Tibial artery (tissue), 4 donors: ENCODE measurements at places on chromosomes 4 and X.
A peak's percentile ranks its signal among the peaks of the same experiment; 100 is the strongest.

DNA sequence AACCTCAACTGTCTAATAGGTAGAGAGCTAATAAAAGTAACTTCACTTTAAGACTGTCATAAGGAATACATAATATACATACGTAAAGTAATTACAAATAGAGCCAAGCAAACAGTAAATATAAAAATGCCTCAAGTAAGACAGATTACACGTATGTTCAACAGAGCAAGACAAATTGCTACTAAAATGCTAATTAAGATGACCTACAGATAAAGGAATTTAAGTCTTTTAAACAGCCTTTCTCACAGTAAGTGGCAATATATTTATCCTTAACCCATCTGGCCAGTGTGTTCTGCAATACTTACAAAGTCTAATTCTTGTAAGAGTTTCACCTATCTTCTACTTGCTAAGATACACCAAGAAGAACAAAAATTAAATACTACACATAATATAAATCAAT lies 12.7 kb downstream of the G3BP2 start:
- DNase-seq: no peak

- no peak for DNase-seq
Observed at GRCh38 chrX:44147130-44147529, 173.9 kb upstream of the NDP start.

DNA sequence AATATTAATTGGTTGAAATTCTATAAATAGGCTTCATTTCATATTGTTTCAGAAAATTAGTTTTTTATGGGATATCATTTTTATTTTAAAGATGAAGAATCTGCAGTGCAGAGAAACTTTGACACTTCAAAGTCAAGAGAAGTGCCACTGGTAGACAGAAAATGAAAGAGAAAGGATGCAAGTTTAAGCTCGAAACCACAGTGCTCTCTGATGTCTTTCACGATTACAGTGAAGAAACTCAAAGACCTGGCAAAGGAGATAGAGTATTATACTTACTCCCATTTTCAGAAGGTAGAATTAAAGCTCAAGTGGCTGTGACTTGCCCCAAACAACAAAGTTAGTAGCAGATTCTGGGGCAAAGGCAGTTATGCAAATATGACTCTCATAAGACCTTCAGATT lies 745.4 kb downstream of the TECRL start:
- no peak for DNase-seq

GRCh38 chrX:151754047-151754429 lies 19.5 kb downstream of the CNGA2 start:
- no peak for DNase-seq

GRCh38 chr4:56289934-56290333 lies 97.4 kb downstream of the AASDH start:
- no peak for DNase-seq

DNA sequence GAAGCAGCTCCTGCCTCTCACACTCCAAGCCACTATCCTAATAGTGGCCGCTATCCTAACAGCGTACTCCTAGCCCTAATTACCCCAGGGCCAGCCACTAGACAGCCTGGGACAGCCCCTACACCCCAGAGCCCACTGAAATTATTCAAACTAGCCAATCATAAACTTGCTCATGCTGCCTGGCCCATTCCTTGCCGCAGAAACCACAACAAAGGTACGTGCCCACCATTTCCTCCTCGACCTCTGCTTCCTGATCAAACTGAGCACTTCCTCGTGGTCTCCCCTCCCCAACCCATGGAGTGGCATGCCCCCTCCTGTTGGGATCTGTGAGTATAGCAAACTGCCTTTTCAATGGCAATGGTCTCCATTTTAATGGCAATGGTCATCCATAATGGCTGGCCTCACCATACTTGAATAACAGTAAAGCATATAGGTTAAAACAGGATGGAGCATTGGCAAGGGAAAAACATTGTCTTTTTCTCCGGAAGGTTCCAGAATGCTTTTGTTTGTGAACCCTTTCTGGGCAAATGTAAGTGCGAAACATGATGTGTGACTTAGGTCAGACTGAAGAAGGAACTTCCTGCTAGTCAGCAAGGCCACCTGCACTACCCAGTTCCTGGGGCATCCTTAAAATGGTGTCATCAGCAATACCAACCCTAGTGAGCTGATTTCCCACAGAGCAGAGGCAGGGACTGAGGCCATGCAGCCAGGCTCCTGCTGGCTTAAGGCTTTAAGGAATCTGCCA lies 107.1 kb upstream of the ATP6AP2 start:
- DNase-seq: no peak

DNA sequence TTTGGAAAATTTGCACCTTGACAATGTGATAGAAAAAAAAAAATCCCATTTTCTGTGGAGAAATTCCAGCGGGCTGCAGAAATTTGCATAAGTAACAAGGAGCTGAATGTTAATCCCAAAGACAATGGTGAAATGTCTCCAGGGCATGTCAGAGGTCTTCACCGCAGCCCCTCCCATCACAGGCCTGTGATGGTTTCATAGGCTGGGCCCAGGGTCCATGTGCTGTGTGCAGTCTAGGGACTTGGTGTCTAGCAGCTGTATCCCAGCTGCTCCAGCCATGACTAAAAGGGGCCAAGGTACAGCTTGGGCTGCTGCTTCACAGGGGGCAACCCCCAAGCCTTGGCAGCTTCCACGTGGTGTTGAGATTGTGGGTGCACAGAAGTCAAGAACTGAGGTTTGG lies 85.2 kb downstream of the ADGRA3 start:
- DNase-seq: no peak

- DNase-seq: no peak
Observed at GRCh38 chrX:107826238-107827029, 768 bp downstream of the MID2 start.

- no peak for DNase-seq
Observed at GRCh38 chr4:174207367-174207766, 76.1 kb downstream of the FBXO8 start.

- DNase-seq: no peak
Observed at GRCh38 chr4:53711926-53712325, 120.6 kb upstream of the LNX1 start.

DNA sequence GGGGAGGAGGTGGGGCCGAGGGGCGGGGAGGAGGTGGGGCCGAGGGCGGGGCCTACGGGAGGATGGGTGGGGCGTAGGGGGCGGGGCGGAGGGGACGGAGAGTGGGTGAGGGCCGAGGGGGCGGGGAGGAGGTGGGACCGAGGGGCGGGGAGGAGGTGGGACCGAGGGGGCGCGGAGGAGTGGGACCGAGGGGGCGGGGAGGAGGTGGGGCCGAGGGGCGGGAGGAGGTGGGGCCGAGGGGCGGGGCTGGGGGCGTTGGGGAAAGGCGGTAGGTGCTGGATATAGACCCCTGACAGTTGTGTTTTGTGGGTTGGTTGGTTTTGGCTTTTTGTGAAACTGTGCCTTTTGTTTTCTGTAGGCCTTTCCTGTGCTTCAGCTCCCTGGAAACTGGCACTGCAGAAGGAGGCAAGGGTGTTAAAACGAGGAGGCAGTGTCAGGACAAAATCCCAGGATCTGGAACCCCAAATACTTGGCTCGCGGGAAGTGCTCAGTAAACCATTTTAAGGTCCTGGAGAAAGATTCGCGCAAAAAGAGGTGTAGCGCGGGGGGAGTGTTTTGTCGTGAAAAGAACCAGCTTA lies 580 bp upstream of the MMGT1 start:
- DNase-seq: peak; percentile 69

- no peak for DNase-seq
Observed at GRCh38 chr4:118587116-118587831, 97.9 kb upstream of the METTL14 start.

GRCh38 chr4:3342182-3342854 lies 49.5 kb downstream of the RGS12 start:
- no peak for DNase-seq

GRCh38 chr4:74793757-74794381 lies 454 bp downstream of the BTC start:
- peak; percentile 77 for DNase-seq

GRCh38 chr4:149062997-149063396 lies 620.8 kb upstream of the NR3C2 start:
- no peak for DNase-seq
